SHP77 (cell line): ENCODE measurements at places on chromosomes 16 and 17.
A peak's percentile ranks its signal among the peaks of the same experiment; 100 is the strongest.

DNA sequence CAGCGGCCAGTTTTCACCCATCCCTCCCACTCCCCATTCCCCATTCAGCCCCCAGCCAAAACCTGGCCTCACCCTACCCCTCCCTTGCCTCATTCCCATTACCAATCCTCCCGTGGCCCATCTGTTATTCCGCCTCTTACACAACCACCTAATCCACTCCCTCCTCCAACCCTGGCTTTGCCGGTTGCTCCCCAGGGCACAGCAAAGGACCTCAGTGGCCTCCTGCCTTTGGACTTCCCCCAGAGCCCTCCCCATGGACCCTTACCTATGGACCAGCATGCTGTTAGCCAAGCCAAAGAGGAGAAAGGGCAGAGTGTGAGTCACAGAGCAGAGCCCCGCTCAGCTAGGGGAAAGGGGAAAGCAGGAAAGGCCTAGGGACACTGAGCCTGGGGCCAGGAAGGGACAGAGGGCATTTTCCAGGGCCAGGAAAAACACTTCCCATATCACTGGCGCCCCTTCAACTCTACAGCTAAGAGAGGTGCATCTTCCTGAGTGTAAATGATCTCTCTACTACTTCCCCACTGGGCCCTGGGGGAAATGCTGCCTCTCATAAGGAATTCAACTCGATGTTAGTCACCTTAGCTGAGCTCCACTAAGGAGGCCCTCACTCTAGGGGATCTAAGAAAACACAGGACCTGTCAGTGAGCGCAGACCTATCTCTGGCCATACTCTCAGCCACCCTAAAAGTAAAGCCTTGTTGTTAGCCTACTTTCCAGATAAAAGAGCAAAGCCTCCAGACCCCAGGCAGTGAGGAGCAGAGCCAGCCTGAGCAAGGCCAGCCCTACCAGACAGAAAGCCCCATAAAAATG lies 10.6 kb downstream of the PEMT start:
- no peak for DNase-seq

- DNase-seq, result no peak
These were observed 168.6 kb downstream of the HAPSTR1 start for GRCh38 chr16:9259914-9260608.

DNA sequence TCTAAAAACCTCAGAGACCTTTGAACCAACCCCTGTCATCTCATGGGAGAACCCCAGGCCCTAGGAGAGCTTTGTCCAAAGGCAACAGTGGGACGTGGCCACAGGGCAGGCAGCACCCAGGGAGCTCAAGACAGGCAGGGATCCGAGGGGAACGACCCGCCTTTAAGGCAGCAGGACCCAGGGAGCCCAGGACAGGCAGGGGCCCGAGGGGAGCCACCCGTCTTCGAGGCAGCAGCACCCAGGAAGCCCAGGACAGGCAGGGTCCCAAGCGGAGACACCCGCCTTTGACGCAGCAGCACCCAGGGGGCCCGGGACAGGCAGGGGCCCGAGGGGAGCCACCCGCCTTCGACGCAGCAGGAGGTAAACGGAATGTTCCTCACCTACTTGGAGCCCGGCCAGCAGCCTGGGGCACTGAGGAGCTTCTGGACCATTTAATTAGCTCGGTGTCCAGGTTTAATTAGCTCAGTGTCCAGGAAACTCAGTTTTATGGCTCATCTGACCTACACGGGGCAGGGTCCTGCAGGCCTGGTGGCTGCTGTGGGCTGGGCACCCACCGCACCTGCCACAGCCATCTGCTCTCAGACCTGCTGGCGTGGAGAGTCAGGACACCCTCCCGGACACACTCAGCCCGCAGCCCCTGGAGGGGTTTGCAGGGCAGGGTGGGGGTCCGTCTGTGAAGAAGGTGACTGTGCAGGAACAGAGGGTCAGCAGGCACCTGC lies 24.4 kb downstream of the PIEZO1 start:
- no peak for DNase-seq

DNA sequence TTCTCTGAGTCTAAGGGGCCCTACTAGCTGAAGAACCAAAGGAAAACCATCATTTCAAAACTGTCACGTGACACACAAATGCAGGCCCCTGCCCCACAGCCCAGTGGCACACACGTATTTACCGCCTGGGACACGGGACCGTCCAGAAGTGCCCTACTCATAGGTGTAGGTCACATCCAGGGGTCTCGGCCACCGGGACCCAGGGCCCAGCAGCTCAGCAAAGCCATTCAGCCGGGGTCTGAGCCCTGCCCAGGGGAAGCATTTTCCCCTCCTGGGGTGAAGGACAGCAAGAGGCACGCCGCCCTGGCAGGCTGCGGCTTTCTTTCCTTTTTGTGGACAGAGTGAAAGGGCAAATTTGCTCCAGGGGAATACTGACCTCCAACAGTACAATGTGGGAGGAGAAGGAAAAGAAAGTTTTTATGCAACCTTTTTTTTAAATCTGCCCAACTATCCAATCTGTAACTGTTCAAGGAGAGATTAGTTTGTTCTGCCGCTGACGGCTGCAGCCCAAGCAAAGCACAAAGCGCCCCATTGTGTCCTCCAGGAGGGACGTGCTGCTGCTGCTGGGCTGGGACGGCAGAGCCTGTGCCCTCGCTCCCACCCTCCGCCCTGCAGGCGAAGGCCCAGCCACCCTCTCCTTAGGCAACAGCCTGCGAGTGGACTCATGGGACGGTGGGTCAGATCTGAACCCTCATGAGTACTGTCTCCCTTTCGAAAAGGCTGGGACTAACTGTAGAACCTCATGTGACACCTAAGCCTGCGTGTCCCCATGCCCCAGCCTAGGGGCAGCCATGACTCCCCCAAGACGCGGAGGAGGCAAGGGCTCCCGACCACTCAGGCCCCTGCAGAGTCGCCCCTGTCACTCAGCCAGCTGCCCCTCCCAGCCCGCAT lies 21.3 kb downstream of the SLC7A5 start:
- DNase-seq, result no peak

- no peak for DNase-seq
These were observed 902 bp downstream of the STAC2 start for GRCh38 chr17:39224778-39225307.

- DNase-seq, result no peak
These were observed 2.0 kb downstream of the PLD6 start for GRCh38 chr17:17204041-17204591.

DNA sequence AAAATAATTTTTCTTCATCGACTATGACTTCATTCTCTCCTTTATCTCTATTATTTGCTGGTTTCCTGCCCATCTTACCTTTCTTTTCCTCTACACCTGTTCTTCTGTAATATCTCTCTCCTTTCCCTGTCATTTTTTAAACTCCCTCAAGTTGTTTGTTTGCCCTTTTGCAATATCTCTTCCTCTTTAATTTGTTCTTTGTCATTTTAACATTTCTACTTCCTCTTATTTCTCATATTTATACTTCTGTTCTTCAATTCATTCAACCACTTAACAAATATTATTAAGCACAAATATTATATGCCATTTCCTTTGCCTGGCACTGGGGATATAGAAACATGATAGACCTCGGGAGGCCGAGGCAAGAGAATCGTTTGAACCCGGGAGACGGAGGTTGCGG lies 22.6 kb downstream of the MAP3K3 start:
- no peak for DNase-seq

DNA sequence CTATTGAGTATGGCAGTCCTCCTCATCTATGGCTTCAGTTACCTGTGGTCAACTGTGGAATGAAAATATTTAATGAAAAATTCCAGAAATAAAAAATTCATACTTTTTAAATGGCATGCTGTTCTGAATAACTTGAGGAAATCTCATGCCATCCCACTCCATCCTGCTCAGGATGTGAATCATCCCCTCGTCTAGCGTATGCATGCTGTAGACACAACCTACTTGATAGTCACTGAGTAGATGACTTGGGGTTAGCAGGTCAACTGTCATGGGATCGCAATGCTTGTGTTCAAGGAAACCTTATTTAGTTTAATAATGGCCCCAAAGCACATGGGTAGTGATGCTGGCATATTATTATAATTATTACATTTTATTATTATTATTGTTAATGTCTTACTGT lies 4.8 kb upstream of the VAC14 start:
- DNase-seq, result no peak

GRCh38 chr16:79089735-79090284 lies 510.7 kb downstream of the MAF start:
- DNase-seq, result no peak

DNA sequence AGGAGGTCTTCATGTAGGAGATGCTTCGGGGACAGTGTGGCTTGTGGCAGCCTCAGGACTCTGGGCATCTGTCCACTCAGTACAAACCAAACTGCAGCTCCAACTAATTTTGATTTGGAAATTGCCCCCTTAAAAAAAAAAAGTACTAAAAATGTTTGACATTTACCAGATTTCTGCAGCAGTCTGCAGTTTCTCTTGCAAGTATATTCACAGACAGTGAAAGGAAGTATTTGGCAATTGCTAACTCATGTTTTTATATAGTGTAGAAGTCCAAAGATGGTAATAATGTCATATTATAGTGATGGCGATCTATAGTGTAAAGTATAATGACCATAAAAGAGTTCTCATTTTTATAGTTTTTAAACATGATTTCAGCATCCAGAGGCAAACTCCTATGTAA lies 218.6 kb downstream of the PRKCA start:
- no peak for DNase-seq

DNA sequence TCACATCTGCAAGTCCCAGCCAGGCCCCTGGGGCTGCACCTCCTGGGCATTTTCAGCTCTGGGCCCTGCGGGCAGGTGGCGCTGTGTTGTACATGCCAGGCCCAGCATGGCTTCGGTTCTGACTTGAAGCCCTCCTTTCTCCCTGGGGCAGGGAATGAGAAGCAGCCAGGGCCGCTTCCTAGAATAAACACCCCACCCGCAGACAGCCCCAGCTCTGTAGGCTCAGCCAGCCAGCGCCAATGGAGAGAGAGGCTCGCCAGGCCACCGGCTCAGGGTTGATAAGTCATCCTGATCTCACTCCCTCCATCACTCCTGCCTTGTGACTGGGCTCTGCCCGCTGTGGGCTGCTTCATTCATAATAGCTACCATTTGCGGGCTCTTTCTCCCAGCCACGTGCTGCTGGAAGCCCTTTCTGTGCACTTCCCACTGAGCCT lies 6.0 kb upstream of the GLIS2 start:
- DNase-seq, result peak; percentile 62

DNA sequence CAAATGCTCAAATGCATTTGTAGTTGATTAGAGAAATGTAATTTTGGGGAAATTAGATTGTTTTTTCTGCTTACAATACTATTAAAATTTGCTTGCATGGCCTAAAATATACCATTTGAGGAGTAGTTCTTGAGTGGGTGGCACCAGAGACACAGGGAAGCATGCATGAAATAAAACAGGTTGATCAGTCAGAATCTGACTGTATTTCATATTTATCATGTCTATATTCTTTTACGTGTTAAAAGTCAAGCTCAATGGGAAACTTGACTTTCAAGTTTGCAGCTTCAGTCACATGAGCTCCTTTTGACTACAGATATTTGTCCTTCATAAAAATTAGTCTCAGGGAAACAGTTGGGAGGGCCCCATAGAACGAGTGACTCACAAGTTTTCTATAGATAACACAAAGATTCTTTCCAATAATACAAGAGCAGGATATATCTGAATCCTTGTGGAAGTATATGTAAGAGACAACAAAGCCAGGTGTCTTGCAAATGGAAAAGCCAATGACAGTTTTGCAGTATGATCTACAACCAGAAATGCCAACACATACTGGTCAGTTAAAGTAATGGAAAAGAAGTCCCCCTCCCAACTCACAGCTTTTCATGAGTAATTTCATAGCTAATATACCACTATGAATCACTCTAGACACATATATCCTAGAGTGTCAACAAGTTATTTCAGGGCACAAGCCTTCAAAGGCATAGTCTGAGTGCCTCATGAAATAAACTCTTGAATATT lies 42.2 kb upstream of the CORO6 start:
- no peak for DNase-seq

- DNase-seq, result no peak
These were observed 19.5 kb upstream of the CLEC18A start for GRCh38 chr16:69931631-69932030.

GRCh38 chr16:12900599-12901203 lies 697 bp upstream of the SHISA9 start:
- DNase-seq, result no peak

DNA sequence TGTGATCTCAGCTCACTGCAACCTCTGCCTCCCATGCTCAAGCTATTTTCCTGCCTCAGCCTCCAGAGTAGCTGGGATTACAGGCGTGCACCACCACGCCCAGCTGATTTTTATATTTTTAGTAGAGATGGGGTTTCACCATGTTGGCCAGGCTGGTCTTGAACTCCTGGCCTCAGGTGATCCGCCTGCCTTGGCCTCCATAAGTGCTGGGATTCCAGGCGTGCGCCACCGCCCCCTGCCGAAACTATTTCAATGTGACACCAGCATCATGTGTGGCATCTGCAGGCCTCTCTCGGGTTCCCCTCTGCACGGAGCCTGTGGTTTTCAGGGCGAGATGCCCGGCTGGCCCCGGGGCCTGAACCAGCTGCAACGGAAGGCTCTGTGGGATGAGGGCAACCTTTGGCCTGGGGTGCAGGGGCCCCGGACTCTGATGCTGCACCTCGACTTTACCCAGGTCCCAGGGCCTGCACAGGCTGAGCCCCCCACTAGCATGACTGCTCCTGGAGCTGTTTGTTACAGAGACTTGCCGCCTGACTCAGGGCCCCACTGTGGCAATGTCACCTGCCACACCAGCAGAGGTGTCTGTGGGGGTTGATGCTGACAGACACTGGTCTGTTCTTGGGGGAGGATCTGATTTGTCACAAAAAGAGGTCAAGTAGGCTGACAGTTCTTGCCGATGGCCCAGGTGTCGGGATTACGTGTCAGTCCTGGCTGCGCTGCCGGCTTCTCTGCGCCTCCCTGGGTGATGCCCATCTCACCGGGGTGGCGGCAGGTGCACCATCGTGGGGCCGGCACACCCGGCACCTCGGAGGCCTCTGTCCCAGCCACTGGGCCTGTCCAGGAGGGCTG lies 8.6 kb upstream of the TEX19 start:
- DNase-seq, result peak; percentile 75

DNA sequence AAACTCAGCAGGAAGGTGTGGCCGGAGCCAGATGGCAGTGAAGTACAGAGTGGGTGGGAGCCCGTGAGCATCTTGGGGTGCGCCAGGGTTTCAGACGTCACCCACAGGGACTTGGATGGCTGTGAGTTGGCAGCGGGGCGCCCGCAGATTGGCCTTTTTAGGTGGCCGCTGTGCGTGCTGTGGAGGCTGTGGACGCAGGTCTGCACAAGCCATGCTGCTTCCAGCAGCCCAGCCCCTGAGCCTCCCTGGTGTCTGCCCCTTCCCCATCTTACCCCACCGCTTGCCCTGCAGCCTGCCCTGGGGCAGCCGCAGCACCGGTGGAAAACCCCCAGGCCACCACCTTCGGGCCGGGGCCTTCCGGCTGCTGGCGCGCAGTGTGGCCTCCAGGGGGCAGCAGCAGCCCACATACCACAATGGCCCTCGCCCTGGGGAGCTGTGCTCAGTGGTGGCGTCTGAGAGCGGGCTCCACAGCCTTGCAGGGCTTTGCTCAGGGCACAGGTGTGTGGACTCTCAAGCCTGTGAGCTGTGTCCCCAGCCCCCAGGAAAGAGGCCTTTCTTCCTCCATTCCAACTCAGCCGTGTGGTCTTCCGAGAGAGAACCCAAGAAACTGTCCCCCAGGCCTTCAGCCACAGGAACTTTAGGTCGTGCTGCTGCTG lies 11.8 kb downstream of the ENDOV start:
- peak; percentile 79 for DNase-seq

GRCh38 chr16:75319513-75320411 lies 68.3 kb upstream of the BCAR1 start:
- DNase-seq, result no peak
